ENCODE measurements at places on chromosomes 7 and 10.
A peak's percentile ranks its signal among the peaks of the same experiment; 100 is the strongest.

DNA sequence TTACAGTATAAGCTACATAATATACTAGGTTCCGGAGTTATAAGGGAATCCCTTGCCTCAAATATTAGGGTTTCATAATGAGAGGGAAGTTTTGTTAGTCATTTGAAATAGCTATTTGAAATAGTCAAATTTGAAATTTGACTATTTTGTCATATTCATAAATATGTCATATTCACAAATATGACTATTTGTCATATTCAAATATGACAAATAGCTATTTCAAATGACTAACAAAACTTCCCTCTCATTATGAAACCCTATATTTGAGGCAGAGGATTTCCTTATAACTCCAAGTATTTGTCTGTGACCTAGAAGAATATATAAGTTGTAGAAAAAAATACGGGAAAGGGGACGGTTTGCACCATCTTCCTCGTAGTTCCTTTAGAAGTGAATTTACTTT, 76.6 kb downstream of the HDAC9 start:
- no peak for DNase-seq

DNA sequence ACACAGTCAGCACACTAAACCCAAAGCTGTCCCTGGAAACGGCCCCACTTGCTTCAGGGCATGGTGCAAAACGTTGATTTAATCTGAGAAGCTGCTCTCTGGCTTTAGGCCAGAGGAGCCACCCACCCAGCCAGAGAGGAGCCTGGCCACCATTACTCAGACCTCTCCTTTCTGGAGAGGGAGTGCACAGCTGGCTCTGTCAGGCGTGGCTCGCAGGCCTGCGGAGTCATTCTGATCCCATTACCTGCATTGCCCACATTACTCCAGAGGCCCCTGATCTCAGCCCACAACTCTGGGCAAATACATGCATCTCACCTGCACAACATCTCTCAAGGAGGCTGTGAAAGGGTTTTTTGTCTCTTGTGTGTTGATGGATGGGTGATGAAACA, 370.0 kb upstream of the IGFBP3 start:
- DNase-seq, result no peak

- DNase-seq, result no peak
Measured at GRCh38 chr7:67391168-67391567, 394.5 kb downstream of the TYW1 start.

- no peak for DNase-seq
Measured at GRCh38 chr7:1645476-1645875, 24.6 kb upstream of the ELFN1 start.

GRCh38 chr7:122198581-122198980, 54.5 kb upstream of the AASS start:
- DNase-seq, result no peak

DNA sequence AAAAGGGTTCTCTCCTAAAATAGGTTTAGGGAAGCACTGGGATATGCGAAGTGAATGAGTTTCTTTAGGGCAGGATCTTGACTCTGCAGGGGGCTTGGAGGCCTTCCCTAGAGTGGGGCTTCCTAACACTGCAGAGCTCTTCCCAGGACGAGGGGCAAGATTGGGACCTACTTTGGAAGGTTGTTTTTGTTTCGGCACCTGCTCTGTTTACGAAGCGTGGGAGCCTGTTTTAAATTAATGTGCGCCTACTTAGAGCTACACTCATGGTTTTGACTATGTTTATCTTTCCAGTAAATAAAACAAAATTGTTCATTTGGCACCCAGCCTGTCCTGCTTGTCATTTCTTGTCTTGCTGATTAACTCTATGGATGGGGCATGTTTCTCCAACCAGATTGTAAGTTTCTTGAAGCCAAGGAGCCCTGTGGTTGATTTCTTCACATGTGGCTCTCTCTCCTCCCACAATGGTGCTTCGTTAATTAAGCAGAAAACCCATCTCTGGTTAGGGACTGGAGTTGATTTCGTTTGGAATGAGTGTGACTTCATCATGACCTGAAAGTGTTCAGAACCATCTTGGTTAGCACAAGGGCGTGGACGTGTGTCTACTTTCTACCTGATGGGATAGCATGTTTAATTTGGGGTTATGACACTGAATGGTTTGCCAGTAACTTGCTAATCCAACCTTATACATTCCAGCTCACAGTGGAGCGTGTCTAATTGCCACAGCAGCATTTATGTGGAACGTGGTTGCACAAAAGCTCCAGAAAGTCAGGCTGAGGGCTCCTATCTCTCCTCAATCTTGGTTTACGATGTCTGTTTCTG, 98.1 kb downstream of the TCF7L2 start:
- DNase-seq, result no peak

GRCh38 chr7:158127241-158127640, 460.4 kb downstream of the PTPRN2 start:
- no peak for DNase-seq

DNA sequence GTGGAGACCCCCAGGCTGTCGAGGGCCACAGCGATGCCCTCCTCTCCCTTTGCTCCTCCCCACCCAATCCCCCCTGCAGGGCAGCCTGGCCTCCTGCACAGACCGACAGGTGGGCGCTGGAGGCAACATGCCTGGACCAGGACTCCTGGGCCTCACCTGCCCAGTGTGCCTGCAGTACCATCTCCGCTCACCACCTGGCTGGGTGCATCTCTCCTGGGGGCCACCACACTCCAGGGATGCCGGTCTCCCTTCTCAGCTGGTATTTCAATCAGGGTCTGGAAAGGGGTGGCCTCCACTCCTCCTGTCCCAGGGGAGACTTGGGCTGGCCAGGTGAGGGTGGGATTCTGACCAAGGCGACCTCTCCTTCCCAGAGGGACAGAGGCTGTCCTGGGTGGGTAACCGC, 17.2 kb upstream of the CFAP46 start:
- no peak for DNase-seq

- DNase-seq, result no peak
Measured at GRCh38 chr7:21371360-21371759, 56.5 kb upstream of the SP4 start.

GRCh38 chr10:132788180-132788830, 2.4 kb upstream of the NKX6-2 start:
- no peak for DNase-seq

DNA sequence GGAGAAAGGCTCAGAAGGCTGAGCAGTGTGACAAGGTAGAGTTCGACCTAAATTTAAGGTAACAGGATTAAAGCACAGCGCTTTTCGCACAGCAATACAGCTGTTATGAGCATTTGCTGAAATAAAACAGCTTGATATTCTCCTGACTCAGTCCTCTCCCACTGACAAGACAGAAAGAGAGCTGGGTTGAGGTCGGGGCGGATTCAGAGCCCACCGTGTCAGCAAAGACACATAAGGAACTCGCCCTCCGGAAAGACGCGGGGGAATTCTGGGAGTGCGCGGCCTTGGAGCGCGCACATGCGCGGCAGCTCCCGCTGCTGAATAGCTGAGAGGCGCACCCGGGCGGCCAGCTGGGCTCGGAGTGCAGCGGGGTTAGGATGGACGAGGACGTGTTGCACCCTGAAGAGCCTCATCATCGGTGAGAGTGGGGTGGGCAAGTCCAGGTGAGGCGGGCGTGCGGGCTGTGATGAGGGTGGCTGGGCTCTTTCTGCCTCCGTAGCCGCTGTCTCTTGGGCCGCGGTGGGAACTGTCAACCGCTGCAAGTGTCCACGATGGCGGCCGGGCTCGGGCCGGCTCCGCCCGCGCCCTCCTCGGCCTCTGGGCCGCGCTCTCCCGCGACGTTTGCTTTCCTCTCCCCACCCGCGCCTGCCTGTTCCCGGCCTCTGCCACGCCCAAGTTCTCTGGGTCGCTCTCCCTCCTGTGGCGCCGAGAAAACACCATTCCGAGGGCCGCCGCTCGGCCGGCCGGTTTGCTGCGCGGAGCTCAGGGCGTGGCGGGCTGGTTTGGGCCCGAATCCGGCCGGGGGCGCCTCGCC, 120.6 kb downstream of the LYZL1 start:
- peak; percentile 28 for DNase-seq

DNA sequence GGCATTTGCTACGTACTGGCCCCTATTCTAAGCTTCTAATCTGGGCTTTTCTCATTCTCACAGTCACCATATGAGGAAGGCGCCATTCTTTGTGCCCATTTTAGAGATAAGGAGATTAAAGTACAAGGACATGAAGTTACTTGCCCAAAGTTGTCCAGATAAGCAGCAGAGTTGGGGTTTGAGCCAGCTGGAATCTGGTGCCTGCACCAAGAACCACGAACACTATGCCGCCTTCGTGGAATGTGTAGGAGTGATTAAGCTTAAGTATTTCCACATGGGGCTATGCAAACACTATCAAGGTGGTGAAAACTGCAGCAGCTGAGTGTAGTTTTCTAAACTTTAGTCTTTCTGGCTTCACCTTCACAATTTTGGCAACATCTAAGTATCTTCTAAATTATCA, 342.7 kb upstream of the ETV1 start:
- no peak for DNase-seq

GRCh38 chr10:511101-511848, 178.2 kb downstream of the DIP2C start:
- DNase-seq, result peak; percentile 84

GRCh38 chr10:113036619-113037018, 86.6 kb downstream of the TCF7L2 start:
- no peak for DNase-seq

- DNase-seq, result no peak
Measured at GRCh38 chr7:41688012-41688625, 14.8 kb downstream of the INHBA start.

DNA sequence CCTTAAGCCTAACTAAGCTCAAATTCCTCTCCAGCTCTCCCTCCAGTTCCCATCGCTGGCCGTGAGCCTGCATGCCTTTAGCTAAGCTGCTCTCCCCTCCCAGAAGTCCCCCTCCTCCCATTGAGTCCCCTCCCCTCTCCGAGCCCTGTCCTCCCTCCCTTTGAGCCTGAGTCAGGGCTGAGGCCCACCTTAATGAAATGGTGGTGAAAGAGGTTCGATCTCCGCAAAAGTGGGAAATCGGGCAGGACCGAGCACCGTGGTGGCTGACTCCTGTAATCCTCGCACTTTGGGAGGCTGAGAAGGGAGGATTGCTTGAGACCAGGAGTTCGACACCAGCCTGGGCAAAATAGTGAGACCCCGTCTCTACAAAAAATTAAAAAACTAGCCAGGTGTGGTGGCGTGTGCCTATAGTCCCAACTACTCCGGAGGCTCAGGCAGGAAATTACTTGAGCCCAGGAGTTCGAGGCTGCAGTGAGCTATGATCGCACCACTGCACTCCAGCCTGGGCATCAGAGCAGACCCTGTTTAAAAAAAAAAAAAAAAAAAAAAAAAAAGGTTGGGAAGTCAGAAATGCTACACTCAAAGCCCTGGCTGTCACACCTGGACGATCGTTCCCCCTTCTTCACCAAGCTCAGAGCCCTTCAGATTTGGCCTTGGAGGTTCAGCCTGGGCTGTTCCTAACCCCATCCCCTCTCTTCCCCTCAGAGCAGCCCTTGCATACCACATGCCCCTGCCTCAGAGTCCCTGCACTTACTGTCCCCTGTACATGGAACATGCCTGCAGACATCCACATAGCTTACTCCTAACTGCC, 995 bp upstream of the CLDN3 start:
- DNase-seq, result no peak

DNA sequence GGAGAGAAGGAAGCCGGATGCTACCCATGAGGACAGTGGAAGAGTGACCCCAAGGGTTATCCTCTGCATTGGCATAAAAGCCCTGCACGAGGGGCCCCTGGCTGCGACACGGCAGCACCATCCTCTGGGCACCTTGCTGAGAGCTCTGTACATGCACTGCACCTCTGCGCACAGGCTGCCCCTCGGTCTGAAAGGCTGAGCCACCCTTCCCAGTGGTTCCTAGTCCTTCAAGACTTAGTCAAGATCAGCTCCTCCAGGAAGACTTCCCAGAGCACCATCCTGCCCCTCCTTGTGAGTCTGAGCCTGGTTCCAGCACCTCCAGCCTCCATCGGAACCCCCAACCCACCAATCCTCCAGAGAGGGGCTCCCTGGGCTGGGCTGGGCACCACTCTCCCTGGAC, 37.9 kb upstream of the CNPY1 start:
- DNase-seq, result no peak

GRCh38 chr10:128596906-128597305, 470.7 kb upstream of the MKI67 start:
- no peak for DNase-seq

DNA sequence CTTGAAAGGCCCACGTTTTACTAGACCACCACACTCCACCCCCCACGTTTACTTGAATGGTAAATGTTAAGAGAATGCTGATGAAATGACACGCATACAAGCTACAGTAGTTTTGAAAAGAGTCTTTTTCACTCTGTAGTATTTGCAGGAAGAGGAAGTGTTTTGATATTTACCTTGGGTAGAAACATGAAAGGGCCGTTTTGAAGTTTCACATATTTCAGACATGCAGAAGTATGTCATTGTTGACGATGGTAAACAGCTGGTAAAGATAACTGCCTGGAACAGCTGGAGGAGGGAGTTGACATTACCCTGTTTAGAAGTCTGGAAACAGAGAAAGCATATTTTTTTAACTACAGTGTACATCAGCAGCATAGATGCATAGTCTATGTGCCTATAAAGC, 160.7 kb downstream of the NXPH1 start:
- no peak for DNase-seq

DNA sequence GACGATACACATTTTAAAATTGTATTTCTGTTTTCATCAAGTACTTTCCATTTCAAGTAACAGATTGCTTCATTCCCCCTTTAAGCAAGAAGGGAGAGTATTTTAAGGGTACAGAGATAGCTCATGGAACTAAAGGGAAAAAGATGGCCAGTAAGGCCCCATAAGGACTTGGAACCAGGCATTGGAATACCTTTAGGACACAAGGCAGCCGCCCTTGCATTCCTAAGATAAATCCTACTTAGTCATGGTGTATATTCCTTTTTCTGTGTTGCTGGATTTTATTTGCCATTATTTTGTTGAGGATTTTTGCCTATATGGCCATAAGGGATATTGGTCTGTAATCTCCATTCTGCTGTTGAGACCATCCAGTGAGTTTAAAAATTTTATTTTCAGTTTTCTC, 49.2 kb downstream of the BTRC start:
- DNase-seq, result no peak

DNA sequence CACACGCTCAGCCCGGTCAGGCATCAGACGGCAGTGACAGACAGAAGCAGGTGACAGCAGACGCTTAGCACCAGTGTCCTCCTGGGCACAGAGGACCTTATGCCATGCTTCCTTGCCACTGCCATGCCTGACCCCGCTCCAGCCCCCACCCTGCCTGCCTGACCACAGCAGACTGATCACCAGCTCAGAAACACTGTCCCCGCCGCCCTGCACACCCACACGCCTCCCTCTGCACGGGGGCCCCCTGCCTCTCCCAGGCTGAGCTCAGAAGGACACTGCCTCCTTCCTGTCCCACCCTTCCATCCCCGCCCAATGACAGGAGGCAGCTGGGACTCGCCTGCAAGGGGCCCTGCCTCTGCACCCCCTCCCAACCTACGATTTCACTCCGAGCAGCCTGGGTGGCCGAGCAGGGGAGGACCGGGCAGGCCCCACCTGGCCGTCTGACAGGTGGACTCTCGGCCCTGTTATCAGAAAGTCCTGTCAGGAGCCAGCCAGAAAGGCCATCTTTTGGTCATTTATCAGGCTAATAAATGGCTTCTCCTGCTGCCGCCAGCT, 183.4 kb downstream of the ELFN1 start:
- DNase-seq, result no peak

DNA sequence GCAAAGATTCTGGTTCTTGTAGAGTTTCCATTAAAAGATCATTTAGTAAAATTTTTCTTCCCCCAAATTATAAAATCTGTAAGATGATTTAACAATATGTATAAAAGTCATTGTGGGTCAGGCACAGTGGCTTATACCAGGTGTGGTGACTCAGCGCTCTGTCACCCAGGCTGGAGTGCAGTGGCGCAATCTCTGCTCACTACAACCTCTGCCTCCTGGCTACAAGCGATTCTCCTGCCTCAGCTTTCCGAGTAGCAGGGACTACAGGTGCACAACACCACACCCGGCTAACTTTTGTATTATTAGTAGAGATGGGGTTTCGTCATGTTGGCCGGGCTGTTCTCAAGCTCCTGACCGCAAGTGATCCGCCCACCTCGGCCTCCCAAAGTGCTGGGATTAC, 68.0 kb downstream of the SEPTIN14 start:
- no peak for DNase-seq

All from stimulated activated CD4-positive, alpha-beta T cell treated with anti-CD3 and anti-CD28 coated beads, Interleukin-4, amount 100 ng/mL, for 4 hours (primary cell).